ENCODE measurements at places on chromosomes 2 and 18.

- DNase-seq, result no peak
Measured at GRCh38 chr2:120367649-120368048, 21.7 kb downstream of the INHBB start.

- DNase-seq, result no peak
Measured at GRCh38 chr18:2597639-2598038, 26.3 kb downstream of the NDC80 start.

GRCh38 chr2:53913721-53914120, 54.0 kb upstream of the GPR75 start:
- DNase-seq, result no peak

DNA sequence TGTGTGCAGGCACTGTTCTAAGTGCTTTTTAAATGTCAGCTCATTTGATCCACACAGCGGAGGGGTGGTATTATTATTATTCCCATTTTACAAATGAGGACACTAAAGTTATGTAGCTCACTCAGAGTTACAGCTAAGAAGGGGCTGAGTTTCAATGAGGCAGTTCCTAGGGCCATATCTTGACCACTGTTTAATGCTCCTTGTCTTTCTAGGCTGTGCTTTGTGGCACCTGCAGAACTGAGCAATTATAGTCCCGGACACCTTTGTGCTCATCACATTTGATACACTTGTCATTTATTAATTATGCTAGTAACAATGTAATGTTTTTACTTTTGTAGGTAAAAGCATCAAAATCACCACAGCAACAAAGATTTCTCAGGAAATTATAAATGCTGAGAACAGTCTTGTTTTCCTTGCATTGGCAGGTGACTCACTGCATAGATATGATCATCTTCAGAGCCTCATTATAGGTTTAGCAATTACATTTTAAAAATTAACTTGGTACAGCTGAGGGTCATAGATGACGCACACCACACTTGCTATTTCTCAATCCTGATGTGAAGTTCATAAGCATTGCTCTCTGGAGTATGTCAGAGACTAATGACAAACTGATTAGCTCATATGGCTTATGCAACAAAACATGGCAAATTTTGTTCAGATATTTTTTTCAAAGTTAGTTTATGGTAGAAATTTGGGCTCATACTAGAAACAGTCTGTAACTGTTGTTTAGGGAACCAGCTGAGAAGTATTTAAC, 366.8 kb downstream of the TGIF1 start:
- DNase-seq, result no peak

- DNase-seq, result no peak
Measured at GRCh38 chr2:55088400-55088799, 38.1 kb upstream of the RTN4 start.

DNA sequence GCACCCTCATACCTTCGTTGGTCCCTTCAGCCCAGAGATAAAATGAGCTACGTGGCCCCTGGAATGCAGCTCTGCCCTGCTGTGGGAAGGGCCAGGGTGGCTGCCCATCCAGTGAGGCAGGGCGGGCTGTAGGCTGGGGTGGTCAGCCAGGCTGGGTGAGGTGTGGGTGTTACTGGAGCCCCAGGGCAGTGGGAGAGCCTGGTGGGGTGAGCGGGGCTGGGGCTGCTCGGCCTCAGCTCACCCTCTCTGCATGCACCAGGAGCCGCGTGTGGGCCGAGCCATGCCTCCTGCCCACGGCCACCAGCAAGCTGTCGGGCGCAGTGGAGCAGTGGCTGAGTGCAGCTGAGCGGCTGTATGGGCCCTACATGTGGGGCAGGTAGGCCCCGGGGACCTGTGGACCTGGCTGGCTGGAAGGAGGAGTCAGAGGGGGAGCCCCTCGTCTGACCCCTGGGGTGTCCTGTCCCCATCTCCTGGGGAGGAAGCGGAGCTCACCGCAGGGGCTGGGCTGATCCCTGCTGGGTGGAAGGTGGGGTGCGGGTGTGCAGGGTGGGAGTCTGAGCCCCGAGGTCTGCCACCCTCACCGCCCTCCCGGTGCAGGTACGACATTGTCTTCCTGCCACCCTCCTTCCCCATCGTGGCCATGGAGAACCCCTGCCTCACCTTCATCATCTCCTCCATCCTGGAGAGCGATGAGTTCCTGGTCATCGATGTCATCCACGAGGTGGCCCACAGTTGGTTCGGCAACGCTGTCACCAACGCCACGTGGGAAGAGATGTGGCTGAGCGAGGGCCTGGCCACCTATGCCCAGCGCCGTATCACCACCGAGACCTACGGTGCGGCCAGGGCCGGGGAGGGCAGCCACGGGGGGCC, 5.5 kb downstream of the RNPEPL1 start:
- DNase-seq, result no peak

GRCh38 chr2:16661526-16661925, 4.1 kb downstream of the CYRIA start:
- no peak for DNase-seq

DNA sequence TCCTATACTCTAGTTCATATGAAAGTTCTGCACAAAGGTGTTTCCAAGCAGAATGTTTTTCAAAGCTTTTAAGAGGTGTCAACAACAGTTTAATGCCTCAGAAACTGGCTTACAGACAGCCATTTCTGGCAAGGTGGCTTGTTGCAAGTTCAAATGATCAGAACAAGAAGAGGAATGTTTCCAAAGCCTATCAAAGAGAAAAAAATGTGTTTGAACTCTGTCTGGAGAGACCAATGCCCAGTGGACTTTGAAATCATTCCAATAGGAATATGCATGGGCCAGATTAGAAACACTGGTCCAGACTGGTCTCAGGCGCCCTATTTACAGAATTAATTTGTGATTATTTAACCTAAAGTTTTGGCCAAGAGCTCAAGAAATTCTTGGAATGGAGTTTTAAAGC, 106.2 kb downstream of the CPS1 start:
- DNase-seq, result no peak

- DNase-seq, result no peak
Measured at GRCh38 chr2:120110507-120110906, 97.6 kb downstream of the EPB41L5 start.

Measured in activated naive CD4-positive, alpha-beta T cell (primary cell).